ENCODE measurements at places on chromosomes 2 and 18.

DNA sequence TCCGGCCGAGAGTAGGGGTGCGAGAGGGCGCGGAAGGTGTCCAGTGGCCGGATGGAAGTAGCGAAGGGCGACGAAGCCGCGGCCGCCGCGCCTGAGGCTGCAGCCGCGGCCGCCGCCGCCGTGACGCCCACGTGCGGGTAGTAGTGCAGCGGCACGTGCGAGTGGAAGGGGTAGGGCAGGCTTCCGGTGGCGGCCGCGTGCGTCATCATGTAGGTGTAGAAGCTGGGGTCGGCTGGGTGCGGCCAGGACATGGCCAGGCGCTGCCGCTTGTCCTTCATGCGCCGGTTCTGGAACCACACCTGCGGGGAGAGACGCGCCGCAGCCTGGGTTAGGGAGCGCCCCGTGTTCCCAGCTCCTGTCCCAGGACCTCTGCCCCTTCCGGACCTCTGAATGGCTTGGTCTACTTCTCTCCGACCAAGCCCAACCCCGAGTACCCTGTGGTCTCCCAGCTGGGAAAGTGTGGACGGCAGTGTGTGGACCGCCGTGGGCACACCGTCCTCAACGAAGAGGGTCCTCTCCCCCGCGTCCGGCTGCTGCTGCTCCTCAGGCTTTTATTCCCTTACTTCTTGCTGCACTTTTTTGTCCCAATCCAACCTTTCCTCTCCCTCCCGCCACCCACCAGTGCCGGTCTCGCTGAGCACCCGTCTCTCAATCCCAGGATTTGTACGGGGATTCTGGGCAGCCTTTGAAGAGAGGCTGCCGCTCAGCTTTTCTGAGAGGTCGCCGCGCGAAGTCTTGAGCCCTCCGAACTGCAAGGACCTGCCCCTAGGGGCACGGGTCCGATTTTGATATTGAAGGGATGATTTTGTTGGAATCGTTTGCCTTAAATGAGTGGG, 3.0 kb downstream of the EVX2 start:
- no peak for DNase-seq

DNA sequence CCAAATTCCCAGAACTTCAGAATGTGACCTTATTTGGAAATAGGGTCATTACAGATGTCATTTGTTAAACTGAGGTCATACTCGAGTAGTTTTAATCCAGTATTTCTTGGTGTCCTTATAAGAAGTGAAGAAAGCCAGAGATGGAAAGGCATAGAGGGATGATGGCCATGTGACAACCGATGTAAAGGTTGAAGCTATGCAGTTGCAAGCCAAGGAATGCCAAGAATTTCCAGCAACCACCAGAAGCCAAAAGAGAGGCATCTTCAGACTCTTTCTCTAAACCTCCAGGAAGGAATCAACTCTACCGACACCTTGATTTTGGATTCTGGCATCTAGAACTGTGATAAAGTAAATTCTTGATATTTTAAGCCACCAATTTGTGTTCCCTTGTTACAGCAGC, 242.2 kb downstream of the CDH20 start:
- DNase-seq = no peak

- DNase-seq = no peak
Observed at GRCh38 chr2:221662689-221663391, 90.7 kb upstream of the EPHA4 start.

DNA sequence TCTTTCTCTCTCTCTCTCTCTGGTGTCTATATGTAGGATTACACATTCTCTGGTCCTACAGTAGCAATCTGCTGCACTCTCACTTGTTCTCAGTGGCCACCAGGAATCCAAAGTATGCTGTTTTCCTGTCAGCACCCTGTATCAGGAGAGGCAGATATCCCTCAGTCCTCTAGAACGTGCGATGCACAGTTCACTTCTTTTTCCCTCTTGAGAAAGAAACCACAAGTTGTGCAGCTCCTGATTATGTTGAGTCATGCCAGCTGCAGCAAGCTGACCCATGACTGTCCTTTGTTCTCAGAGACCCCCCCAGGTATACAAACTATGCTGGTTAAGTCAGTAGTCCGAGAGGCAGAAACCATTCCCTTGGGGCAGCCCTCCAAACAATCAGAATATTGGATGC, 54.6 kb downstream of the LANCL1 start:
- no peak for DNase-seq

DNA sequence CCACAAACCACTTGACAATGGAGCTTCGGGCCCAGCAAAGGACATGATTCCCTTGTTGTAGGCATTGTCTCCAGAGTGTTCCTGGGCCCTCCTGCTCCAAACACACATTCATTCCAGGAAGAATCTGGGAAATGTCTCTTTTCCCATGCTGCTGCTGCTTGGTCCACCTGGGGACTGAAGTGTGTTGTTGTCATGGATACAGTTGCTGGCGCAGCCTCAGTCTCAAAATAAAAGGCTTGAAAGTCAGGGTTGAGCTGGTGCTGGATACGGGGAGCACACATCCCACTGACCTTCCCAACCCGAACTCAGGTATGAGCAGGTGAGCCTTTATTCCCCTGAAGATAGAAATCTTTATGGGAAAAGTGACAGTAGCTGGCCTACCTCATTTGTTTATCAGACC, 30.6 kb upstream of the SPP2 start:
- DNase-seq = no peak

- DNase-seq = no peak
Observed at GRCh38 chr2:62787386-62787785, 81.9 kb downstream of the EHBP1 start.

DNA sequence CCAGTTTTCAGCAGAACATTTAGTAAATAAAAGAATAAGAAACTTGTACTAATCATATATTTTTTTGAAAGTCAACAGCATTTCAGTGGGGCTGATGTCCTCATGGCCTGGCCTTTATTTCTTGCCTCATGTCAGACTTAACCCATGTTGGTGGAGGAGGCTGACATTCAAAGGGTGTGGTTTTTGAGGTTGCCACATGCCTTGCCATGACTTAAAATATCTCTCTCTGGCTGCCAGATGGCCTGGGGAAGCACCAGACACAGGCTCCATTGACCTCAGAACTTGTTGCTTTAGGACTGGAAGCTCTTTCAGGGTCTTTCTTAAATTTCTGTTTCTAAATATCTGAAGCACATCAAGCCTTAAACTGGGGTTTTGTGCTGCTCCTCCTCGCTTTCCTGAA, 32.5 kb upstream of the CD28 start:
- DNase-seq = no peak

- DNase-seq = no peak
Observed at GRCh38 chr2:210188190-210188589, 17.0 kb upstream of the KANSL1L start.

GRCh38 chr2:239482778-239483712, 82.2 kb upstream of the HDAC4 start:
- no peak for DNase-seq

- DNase-seq = no peak
Observed at GRCh38 chr2:11097854-11098387, 57.3 kb upstream of the SLC66A3 start.

- DNase-seq = no peak
Observed at GRCh38 chr2:102179061-102179460, 7.8 kb upstream of the IL1RL2 start.

DNA sequence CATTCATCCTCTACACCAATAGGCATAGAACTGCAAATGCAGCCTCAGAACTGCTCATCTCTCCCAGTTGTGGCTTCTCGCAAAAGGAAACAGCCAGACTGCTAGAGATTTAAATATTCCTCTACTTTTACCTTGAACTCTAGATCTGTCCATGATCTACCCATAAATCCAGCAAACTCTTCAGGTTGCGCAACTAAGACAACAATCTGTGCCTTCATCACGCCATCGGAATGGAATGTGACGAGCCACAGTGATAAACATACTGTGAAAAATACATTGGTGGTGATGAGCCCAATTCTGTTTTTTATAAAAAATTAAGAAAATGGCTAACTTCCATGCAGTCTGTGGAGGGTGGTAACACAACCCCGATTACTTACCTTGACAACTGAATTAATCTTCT, 626.7 kb downstream of the LRRTM4 start:
- DNase-seq = no peak

DNA sequence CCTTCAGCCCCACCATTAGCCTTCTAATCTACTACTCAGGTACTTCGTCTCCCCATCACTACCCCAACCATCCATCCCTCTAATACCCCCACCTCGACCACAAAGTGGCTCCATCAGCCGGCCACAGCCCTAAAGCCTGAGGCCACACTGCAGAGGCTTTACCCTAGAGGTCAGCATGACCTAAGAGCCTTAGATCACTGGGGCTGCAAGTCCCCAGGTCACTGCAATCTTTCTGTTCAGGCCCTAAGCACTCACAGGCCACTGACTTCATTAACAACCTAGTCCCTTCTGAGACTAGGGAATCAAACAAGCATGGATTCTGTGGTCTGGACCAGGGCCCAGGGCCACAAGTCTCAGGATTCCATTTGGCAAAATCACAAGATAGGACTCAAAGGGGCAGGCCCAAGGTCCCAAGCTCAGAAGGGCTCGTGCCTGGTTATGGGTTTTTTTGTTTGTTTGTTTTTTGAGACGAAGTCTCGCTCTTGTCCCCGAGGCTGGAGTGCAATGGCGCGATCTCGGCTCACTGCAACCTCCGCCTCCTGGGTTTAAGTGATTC, 37.0 kb upstream of the PKDCC start:
- no peak for DNase-seq

- no peak for DNase-seq
Observed at GRCh38 chr2:84556190-84556589, 39.9 kb downstream of the DNAH6 start.

DNA sequence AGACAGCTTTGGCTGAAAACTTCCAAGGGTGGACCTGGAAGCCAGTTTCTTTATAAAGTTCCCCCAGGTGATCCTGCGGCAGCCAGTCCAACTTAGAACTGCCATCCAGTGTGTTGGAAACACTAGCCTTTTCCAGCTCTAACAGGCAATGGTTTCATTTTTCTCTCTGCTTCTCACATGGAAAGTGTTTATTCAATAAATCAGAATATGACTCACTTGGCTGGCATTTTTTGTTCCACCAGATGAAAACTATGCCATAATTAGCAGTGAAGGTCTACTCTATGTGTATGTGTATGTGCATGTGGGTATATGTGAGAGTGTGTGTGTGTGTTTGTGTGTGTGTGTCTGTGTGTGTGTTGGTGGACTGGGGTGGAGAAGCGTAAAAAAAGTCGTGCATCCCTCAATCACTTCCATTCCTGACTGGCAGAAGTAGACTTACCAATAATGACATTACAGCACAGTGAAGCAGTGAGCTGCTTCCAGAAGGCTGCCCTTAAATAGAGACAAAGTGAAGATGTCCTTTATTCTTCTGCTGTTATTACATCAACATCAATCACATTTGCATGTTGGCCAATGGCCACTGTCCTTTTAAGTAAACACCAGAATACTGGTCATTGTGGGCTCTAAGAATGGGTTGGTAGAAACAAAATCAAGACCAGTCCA, 90.9 kb upstream of the SETBP1 start:
- no peak for DNase-seq

DNA sequence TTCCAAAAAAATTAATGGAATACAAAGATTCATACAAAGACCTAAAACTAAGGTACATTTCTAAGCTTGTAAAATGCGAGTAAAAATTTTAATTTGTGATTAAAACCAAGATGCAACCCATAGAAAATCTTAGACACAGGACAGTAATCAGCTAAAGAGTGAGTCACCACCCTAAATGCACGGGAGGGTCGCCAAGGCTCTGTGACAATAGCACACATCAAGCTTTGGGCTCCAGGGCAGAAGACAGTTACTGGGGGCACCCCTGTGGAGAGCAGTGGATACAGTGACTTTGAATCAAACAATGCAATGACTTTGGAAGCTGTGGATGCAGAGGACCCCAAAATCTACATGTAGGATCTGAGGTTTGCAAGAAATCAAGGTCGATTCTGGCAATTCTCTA, 7.5 kb downstream of the FLACC1 start:
- DNase-seq = no peak

DNA sequence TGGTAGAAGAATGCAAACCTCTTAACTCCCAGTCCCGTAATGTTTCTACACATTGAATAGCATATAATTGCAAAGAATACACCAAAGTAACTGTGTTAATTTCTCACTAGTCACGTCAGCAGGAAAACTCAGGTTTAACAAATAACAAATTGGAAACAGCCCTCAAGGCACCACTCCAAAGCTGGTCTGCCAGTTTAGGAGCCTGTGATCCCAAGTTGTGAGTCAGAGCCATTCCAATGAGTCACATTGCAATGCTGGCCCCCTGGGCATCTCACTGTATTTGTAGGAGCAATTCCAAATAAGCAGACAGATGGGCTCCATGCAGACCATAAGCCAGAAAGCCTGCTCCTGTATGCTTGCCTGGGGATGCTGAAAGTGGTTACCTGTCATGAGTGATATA, 143.2 kb upstream of the SETBP1 start:
- no peak for DNase-seq

DNA sequence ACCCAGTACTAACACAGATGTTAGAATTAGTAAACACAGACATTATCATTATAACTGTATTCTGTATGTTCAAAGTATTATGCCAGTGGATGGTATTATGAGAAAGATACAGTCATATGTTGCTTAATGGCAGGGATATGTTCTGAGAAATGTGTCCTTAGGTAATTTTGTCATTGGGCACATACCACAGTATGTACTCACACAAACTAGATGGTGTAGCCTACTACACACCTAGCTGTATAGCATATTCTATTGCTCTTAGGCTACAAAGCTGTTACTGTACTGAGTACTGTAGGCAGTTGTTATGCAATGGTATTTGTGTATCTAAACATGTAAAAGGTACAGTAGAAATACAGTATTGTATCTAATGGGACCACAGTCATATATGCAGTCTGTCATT, 53.8 kb downstream of the GTF3C3 start:
- no peak for DNase-seq

DNA sequence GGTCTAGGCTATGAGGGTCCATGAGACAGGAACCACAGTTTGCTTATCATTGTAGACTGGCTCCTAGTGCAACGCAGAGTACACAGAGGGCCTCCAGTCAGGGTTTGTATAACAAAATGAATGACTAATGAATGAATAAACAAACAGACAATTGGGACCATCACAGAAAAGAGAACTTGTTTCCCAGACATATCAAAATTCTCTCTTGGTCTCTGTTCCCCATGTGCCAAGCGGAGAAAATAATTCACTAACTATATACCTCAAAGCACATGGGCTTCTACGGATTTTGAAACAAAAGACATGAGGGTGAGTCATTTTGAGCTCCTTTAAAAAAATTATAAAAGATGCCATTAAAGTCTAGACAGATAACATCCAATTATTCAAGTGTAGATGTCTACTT, 28.0 kb downstream of the INO80C start:
- no peak for DNase-seq

- DNase-seq = peak; percentile 54
Observed at GRCh38 chr18:2570772-2571199, 519 bp downstream of the METTL4 start.

- no peak for DNase-seq
Observed at GRCh38 chr2:144374163-144374661, 145.7 kb downstream of the ZEB2 start.

- DNase-seq = no peak
Observed at GRCh38 chr2:202604699-202605098, 30.1 kb upstream of the FAM117B start.
